ENCODE measurements at places on chromosomes 6 and 20.

- peak; percentile 49 for DNase-seq
These were observed 9.7 kb upstream of the TNFRSF6B start for GRCh38 chr20:63686492-63687321.

DNA sequence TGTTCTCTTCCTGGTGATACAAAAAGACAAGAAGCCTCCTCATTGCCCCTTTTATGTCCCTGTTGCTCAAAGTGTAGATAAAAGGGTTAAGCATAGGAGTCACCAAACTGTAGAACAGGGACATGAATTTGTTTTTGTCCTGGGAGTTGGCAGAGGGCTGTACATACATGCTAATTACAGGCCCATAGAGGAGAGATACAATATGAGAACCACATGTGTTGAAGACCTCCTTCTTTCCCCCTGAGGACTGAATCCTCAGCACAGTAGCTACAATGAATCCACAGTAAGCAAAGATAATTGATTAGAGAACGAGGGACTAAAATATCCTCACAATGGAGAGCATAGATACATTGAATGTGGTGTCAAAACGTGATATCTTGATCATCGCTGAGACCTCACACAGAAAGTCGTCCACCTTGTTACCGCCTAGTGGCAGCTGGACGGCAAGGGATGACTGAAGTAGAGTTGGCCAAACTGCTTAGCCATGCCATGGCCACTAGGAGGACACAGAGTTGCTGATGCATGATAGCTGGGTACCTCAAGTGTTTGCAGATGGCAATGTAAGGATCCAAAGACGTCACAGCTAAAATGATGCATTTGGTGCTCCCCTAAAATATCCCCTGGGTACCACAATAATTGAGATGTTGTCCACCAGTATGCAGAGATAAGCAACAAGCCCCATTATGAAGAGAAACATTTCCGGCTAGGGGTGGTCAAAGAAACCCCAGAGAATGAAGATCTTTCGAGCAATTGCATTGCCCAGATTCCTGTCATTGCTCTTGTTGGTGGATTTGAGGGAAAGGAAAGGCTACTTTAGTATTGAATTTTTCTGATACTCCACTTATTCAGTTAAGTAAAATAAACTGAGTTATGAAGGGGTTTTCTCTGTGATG, 15.0 kb downstream of the OR2B3 start:
- no peak for DNase-seq

DNA sequence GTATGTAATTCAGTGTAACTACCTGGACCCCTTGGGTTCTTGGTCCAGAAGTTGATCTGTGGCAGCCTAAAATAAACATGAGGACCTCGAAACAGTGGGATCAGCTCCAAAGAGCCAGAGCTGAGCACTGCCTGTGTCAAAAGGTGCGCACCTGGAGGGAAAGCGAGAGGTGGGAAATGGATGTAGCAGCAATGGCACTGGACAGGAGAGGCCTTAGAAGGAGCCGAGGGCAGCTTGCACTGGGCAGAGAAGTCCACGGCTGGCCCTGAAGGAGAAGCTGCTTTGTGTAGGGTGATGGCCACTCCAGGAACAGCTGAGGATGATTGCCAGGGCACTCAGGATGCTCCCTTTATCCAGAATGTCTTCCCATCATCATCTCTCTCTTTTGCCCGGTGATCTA, 213.9 kb upstream of the SNX9 start:
- DNase-seq: no peak

GRCh38 chr20:33915726-33916331, 77.9 kb upstream of the RALY start:
- peak; percentile 70 for DNase-seq

DNA sequence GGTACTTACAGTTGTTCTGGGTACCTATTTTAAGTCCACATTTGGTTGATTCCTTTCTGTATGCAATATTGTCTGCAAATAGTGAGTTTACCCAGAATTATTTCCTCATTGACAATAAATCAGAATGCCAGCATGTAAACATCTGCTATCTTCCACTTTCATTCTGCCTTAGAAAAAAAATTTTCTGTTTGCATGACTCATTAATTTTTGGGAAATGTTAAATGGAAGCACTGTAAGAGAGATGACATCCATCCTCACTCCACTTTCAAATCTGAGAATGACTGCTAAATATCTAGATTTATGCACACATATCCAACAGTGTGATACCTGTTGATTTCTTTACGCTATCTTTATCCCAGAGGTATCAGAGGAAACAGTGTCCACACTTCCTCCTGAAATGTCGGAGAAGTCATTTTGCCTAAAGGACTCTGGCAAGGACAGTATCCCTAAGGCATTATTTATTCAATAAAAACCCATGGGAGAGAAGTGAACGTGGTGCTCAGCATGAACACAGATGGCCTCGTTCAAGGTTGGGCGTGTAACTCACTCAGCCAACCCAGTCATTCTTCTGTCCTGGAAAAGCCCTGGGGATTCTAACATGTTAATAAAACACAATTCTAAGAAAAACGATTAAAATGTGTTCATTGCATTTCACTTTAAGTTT, 780.9 kb downstream of the QKI start:
- DNase-seq: no peak

DNA sequence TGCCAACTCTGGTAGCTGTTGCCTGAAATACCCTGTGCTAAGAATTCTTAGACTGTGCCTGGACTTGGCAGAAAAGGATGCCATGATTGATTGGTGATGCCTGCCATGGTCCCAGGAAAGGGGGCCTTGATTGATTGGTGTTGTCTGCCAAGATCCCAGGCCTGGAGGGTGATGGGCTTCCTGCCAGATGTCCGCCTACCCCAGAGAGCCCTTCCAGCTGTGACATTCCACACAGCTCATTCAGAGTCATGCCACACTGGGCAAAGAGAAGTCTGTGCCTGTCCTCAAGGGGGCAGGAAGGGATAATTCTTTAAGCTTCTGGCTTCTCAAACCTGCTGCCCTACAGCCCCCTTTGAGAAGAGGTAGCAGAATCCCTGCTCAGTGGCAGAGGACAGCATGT, 24.6 kb downstream of the RIMS4 start:
- DNase-seq: no peak

DNA sequence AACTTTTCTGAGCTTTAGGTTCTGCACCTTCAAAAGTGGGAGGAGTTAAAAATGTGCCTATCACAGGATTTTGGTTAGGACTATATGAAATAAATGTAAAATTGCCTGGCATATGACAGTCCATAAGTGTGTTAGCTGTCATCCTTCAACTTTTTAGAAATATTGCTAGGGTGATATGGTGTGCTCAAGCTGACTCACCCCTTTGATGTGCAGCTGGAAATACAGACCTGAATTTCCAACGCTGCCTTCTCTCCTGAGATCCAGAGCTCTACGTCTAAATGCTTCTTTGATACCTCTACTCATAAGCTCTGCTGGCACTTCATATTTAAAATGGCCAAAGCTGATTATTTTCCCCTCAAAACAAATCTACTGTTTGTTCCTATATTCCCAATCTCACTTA, 2.7 kb downstream of the SLC35B3 start:
- DNase-seq: no peak

DNA sequence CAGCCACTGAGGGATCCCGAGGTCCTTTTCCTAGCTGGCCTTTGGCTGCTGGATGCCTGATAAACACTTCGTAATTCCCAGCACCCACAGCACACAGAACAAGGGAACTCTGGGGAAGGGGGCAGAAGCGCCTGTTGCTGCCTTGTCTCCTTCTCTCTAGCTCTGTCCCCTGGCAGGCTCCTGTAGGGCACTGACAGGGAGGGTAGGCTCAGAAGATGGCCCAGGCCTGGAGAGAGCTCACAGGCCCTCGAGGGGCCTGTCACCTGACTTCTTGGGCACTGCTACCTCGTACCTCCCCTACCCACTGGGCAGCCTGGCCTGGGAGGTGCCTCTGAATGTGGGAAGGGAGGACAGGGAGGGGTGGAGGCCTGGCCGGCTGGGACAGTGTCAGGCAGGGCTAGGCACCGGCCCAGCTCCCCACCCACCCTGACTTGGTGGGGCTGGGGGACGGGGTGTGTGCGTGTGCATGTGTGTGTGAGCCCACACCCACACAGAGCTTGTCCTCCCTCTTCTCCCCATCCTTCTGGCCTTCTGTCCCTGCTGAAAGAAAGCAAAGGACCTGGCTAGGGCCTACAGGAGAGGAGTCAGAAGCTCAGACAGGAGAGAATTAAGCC, 18.1 kb downstream of the C6orf132 start:
- no peak for DNase-seq

DNA sequence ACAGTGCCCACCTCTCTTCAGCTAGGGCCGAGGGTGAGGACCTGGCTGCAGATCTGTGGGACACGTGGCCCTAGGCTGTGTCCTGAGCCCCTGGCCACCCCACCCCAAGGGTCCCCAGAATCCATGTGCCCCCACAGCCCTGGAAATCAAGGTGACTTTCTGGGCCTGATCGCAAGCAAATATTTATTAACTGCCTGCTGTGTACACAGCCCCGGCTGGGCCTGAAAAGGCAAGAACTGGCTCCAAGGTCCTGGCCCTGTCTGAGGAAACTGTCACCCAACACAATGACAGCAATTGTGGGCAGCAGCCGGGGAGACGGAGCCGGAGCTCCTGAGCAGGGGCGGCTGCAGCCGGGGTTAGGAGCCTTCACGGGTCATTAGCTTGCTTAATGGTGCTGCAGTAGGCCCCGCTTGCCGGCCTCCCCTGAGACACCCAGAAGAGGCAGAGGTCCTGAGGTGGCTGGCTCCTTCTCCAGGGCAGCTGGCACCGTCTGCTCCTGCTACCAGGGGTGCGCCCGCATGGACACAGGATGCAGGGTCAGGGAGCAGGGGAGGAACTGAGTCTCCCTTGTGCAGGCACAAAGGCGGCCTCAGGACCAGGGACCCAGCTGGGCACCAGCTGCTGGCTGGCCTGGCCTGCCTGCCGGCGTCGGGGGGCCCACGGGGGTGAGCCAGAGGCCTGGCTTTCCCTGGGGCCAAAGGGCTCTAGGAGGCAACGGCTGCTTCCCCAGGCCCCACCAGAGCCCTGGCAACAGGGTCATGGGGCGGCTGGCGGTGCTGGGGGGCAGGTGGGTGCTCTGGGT, 24.1 kb downstream of the NPEPL1 start:
- no peak for DNase-seq

GRCh38 chr6:146381486-146381885, 162.1 kb upstream of the RAB32 start:
- DNase-seq: no peak

- no peak for DNase-seq
These were observed 4.8 kb downstream of the OR12D1 start for GRCh38 chr6:29419516-29419915.

- DNase-seq: no peak
These were observed 629.1 kb upstream of the IMPG1 start for GRCh38 chr6:76701610-76702009.

DNA sequence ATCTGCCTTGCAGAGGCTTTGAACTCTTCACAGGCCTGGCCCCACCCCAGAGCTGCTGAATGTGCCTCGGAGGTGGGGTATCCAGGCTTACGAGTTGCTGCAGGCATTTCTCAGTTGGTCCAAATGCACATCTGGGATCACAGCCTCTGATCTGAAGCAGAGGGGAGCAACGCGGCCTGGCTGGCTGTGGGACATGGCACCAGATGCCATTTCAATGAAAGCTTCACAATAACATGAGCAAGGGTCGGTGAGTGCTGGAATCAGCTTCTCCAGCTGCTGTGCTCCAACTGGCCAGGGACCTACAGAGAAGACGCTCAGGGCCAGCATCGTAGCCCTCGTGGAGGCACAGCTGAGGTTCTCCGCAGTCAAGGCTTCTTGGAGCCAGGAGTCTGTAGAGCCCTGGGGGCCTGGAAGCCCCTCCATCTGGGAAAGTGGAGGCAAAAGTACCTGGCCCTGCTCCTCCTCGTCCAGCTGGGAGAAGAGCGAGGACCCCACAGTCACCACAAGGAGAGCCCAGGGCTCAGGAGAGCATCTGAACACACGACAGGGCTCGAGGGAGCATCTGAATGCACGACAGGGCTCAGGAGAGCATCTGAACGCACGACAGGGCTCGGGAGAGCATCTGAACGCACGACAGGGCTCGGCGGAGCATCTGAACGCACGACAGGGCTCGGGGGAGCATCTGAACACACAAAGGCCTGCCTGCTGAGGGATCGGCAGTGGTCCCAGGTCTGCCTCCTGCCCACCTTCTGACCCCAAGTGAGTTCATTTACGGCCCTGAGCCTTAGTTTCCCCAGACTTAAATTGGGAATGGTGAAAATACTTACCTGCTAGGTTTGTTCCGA, 165.2 kb downstream of the DLL1 start:
- DNase-seq: no peak

- no peak for DNase-seq
These were observed 183.7 kb upstream of the CEP162 start for GRCh38 chr6:84411060-84411629.

DNA sequence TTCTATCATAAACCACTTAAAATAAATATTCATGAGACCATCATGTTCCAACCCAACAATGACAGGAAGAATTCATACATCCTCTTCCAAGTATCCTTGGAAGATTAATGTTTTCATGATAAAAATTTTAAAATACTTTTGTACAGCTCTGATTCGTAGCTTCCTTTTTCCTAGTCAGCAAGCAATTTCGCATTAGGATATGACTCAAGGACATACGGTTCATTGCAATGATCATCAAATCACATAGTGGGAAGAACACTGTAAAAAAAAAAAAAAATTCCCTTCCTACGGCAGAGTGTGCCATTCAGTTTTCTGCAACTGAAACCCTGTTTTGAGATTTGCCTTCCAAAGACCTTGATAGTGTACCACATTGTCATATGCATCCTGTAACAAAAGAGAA, 35.3 kb upstream of the GFOD1 start:
- no peak for DNase-seq

DNA sequence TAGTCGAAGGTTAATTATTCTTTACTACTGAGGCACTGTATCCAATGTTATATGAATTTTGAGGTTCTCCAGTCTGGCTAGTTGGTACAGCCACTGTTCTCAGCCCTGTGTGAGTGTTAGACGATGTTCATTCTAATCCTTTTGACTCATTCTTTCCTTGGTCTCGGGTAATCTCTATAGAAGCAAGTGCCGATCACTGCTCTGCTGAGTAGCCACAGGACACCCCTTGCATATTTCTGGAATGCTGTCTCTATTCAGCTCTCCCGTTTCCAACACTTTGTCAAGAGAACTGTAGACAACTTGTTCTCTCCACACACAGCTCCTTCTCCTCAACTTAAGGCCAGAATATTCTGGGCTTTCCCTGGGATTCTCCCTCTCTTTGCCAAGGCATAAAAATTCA, 42.4 kb upstream of the PLCB1 start:
- DNase-seq: no peak

DNA sequence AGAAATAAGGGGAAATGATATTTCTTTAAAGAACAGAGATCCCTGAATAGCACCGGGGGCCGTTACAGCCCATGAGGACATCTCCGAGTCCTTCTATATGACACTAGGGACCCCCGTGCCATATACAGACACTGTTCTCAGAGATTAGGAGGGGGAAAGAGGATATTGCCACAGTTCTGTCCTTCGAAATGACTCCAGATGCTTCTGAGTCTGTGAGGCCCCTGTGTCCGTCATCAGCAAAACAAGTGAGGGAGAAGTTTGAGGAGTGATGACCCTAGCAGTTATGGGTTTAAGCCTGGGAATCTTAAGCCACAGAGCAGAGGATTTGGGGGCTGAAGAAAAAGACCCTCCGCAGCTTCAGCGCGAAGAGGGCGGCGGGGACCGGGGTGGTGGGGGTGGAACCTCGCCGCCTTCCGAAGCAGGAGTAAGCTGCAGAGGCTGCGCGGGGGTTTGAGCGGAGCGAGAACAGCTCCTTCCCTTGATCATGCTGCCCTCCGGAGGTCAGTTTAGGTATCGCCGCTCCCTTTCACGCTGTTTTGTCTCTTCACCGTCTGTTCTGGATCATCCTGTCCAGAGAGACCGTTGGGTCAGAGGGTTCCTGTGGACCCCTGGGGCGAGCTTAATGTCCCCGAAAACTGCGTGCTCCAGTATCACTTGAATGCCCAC, 23.6 kb downstream of the VPS52 start:
- peak; percentile 95 for DNase-seq
